ENCODE measurements at places on chromosomes 3 and 15.

GRCh38 chr3:184716622-184717398 is 4.9 kb upstream of the MAGEF1 start:
- DNase-seq, result no peak

GRCh38 chr3:32176989-32177701 is 61.3 kb upstream of the CMTM8 start:
- DNase-seq, result no peak

DNA sequence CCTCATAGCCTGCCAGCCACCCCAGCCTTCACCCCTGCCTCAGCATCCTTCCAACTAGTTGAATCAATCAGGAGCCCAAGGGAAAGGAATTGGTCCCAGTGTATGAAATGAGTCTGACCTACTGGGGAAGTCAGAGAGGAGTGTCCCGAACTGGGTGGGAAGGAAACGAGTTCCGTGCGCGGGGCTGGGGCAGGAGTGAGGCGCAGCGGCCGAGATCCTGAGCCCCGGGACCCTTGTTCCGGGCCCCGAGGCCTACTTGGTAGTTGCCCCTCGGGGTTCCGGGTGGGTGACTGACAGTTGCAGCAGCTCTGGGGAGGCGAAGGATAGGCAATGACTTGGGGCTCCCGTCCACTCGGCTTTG is 1.1 kb upstream of the PLCL2 start:
- DNase-seq, result no peak

GRCh38 chr3:98855806-98856400 is 45.6 kb downstream of the DCBLD2 start:
- DNase-seq, result no peak

DNA sequence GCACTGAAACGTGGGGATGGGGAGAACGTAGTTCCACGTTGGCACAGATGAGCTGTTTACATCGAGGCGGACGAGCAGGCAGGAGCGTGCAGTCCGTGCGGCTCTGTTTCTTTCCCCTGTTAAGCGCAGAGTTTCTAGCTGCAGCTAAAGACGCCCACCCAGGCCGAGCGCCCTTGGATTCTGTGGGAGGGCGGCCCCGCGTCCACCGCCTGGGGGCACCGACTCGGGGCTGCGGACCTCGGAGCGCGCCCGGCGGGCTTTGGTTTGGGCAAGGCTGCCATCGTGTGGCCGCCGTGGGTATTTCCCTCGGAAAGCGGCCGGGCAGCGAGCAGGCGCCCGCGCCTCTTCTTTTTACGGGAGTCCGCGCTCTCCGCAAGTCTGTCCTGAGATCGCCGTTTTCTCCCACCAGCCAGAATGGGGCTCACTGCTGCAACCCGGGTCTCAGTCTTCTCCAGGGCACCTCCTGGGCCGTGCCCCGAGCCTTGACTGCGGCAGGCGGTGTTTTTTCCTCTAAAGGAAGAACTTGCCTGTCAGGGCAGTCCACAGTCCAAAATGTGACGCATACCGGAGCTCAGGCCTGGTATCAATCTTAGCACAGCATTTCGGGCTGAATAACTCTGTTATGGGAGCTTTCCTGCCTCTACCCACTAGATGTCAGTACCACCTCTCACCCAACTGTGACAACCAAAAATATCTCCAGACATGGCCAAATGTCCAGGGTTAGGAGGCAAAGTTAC is 219.9 kb upstream of the IGF1R start:
- DNase-seq, result peak; percentile 41

- DNase-seq, result no peak
Observed at GRCh38 chr15:77386626-77387025, 33.3 kb downstream of the PEAK1 start.

All from breast epithelium (tissue), 4 donors.